ENCODE measurements at places on chromosomes 11 and 22. TPM values are rescaled to one million over a fixed set of nuclear protein-coding genes. Genes with fewer than 3 reads are reported as not detected.

- DNase-seq: no peak
These were observed 31.8 kb downstream of the RNF169 start for GRCh38 chr11:74780248-74781005.

The F2 gene
- 0.84 TPM for polyA plus RNA-seq

The FOLR3 gene
- 0.28 TPM for polyA plus RNA-seq

The HSPB2 gene
- 10.6 TPM for polyA plus RNA-seq

The OPCML gene
- 0.06 TPM for polyA plus RNA-seq

DNA sequence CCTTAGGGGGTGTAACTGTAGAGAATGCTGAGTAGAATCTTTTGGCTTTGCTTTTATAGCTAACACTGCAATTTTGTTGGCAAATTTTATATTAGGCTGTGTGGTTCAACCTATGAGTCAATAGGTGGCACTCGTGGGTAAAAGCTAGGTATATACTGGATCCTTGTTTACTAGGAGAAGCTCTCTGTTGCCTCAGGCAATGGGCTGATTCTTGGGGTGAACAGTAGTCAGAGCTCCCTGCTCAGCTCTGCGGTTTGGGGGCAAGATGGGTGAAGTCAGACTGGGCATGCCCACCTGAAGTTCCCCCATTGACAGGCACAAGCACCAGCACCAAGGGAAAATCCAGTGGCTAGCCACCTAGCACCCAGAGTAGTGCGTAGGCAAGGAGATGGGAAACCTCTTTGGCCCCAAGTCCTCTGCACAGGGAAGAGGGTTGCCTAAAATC, 238.7 kb downstream of the FAM181B start:
- no peak for DNase-seq

The C22orf31 gene
- polyA plus RNA-seq: not detected

GRCh38 chr11:29129844-29130243, 887.0 kb downstream of the KCNA4 start:
- no peak for DNase-seq

GRCh38 chr11:35166369-35167360, 27.7 kb downstream of the CD44 start:
- DNase-seq: no peak

The MPEG1 gene
- 12.8 TPM for polyA plus RNA-seq

GRCh38 chr11:131815590-131815989, 445.2 kb downstream of the NTM start:
- DNase-seq: no peak

DNA sequence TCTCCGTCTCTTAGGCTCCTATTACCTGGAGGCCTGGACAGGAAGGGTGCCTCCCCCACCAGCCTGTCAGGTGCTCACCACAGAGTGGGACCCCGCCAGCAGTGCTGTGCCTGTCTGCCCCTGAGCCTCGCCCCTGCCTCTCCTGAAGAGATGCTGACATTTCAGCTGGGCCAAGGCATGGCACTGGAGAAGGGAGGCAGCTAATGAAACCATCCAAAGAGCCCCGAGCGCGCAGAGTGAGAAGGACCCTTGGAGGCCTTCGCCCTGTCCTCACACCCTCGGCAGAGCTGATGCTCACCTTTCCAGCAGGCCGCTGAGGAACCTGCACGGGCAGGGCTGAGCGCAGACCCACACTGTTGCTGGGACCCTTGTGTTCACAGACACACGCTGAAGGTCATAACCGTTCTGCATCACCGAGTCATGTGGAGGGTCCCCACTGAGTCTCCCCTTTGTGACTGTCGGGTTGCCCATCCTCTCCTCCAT, 2.1 kb upstream of the LRFN4 start:
- DNase-seq: no peak

DNA sequence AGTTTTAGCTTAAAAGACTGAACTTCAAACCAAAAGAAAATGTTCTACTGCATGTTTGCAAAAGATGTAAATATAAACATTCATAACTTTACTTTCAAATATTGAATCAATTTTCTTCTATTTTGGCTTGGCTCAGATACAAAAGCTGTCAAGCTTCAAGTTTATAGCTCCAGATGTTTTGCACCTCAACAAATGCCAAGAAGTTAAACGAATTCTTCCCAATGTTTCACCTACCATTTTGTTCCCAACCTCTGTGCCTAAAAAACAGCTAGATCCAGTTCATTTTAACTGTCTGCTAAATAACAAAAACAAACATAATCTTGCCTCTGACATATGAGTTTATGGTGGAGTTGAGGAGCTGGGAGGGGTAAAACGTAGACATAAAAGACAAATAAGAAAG, 76.5 kb downstream of the RAB30 start:
- DNase-seq: no peak

GRCh38 chr22:33221568-33221967, 163.4 kb upstream of the SYN3 start:
- DNase-seq: no peak

The TMEM191C gene
- polyA plus RNA-seq: 0.80 TPM

The SLC43A1 gene
- polyA plus RNA-seq: 33.0 TPM

- no peak for DNase-seq
These were observed 28.7 kb downstream of the MIF start for GRCh38 chr22:23922921-23923320.

DNA sequence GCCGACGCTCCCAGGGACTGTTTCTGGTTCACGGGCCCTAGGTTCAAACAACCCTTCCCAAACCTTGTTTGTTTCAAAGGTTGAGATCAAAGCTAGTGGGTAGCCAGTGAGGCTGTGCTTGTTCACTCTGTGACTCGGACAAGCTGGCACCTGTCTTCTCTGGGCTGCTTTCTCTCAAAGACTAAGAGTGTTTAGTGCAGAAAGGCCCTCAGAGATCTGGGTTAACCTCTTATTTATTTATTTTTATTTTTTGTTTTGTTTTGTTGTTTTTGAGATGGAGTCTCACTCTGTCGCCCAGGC, 13.0 kb upstream of the MALAT1 start:
- no peak for DNase-seq

- no peak for DNase-seq
These were observed 529.6 kb upstream of the CCDC90B start for GRCh38 chr11:83815736-83816135.

DNA sequence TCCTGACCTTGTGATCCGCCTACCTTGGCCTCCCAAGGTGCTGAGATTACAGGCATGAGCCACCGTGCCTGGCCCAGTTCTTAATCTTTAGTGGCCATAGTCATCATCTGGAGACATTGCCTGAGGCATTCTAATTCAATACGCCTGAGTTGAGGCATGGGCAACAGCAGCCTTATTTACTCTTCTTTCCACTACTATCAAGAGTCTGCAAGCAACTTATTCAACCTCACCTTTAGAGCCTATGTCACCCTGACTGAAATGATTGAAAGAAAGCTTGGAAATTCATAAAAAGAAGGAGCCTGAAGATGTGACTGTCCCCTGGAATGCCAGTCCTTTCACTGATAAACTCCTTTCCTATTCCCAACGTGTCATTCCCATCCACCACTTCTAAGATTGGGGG, 15.8 kb upstream of the PAFAH1B2 start:
- DNase-seq: no peak

The TMEM41B gene
- polyA plus RNA-seq: 9.1 TPM

DNA sequence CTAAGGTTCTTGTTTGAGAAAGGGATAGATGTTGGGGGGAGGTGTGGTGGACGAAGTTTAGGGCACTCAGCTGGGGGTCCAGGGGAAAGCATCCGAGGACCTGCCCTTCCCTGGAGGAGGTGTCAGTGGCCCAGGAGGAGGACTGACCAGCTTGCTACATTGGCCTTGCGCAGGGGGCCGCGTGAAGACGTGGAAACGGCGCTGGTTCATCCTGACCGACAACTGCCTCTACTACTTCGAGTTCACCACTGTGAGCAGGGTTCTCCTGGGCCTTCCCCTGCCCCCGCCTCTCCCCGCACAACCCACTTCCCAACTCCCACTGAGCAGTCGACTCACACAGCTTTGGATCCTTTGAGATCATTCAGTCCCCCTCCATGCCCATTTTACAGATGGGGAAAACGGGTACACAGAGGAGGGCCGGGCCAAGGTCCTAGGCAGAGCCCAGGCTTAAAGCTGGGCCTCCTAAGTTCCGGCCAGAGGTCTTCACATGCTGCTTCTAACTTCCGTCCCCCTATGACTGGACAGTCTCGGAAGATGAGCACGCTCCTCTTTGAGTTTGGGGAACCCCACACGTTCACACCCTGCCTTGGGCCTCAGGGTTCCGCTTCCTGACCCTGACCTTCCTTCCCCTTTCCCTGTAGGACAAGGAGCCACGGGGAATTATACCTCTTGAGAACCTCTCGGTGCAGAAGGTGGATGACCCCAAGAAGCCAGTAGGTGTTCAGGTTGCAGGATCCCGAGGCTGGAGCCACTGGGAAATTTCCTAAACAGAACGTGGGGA, 28.7 kb downstream of the CYTH4 start:
- DNase-seq: no peak

GRCh38 chr22:19957445-19957844, 15.8 kb upstream of the TXNRD2 start:
- no peak for DNase-seq

The POU2AF1 gene
- 1.0 TPM for polyA plus RNA-seq

The BCO2 gene
- 2.8 TPM for polyA plus RNA-seq

GRCh38 chr11:12133547-12134235, 23.3 kb downstream of the MICAL2 start:
- DNase-seq: no peak

GRCh38 chr11:131662317-131662972, 292.0 kb downstream of the NTM start:
- no peak for DNase-seq

- DNase-seq: no peak
These were observed 7.3 kb downstream of the NEAT1 start for GRCh38 chr11:65429724-65430405.

- no peak for DNase-seq
These were observed 7.7 kb upstream of the SIPA1 start for GRCh38 chr11:65630215-65630614.

DNA sequence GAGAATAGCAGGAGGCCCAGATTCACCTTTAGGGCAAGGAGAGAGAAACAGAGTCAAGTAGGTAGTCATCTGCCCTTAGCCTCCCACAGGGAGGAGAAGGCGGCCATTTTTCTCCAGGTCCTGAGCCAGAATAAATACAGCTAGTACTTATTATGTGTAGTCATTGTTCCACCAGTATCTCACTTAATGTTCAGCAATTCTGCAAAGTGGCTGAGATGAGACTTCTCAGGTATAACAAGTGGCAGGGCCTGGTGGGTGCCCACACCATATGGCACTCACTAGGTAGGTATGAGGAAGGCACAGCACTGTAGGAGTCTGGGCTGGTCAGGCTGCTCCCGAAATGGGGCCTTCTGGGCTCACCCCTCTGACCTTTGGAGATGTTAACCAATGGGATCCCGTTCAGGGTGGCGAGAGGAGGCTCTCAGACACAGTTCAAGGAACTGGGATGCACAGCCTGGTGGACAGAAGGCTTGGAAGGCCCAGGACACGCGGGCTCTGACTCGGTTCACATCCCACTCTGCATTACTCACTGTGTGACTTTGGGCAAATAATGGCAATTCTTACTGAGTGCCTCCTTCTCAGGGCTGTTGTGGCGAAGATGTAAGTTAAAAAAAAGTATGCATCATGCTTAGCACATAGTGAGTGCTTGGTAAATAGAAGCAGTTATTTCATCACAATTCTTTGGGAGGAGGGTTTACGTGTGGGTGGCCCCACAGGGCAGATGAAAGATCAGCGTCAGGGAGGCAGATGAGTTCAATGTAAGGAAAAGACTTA, 25.1 kb downstream of the RTN4RL2 start:
- DNase-seq: no peak

- DNase-seq: no peak
These were observed 9.6 kb downstream of the CHST1 start for GRCh38 chr11:45655831-45656230.

DNA sequence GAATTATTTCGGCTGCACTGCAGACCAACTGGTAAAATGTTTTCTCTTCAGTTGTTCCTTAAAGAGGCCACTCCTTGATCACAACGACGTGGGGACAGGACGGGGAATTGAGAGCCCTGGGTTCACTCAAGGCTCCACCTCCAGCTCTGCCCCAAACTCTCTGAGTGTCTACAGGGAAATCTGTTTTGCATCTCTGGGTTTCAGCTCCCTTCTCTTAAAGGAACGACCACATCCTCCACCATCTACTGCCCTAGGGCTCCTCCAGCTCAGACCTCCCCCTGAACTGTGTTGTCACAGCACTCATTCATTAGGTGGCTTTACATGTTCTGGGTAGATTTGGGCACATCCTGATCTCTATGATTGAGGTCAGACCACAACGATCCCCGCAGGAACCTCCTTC, 5.1 kb upstream of the PPFIA1 start:
- DNase-seq: no peak

All from urinary bladder (tissue), 4 donors.